NCI-H446 treated with DMSO at 0.1 percent for 48 hours (cell line): ENCODE measurements at places on chromosomes 6 and 20.
A peak's percentile ranks its signal among the peaks of the same experiment; 100 is the strongest.

GRCh38 chr20:55684578-55684977 is 320.7 kb downstream of the CBLN4 start:
- no peak for DNase-seq

DNA sequence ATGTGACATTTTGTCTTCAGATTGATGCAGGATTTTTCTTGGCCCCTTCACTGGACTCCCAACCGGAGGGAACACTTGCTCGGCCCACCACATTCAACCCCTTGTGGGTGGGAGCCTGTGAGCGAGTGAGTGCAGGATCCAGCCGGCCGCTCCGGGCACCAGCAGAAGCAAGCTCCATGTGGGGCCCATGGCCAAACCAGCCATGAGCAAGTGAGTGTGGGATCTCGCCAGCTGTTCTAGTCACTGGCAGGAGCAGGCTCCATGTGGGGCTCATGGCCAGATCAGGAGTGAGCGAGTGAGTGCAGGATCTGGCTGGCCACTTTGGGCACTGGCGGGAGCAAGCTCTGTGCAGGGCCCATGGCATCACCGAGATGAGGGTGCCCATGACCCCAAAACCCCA is 42.6 kb downstream of the OSTM1 start:
- peak; percentile 35 for DNase-seq

- no peak for DNase-seq
These were observed 7.7 kb upstream of the SLC4A11 start for GRCh38 chr20:3246682-3247081.

DNA sequence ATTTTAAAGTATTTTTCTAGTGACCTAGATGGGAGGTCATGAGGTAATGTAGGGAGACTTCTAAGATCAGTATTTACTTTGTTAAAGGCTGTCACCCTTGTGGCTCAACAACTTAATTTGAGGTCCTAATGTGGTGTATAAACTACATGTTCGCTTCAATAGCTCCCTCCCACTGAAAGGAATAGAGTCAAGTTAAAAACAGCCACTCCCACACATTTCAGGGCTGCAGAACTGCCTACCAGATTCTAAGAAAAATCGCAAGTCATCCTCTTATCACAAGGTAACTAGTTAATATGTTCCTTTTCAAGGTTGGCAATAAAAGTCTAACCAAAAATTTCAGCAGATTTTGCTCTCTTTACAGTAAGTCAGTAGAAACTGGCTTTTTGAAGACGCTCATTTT is 15.1 kb downstream of the GSTA1 start:
- no peak for DNase-seq

GRCh38 chr20:35121186-35121585 is 25.9 kb downstream of the EDEM2 start:
- DNase-seq: no peak

- no peak for DNase-seq
These were observed 6.6 kb upstream of the KIF13A start for GRCh38 chr6:17994019-17994418.
